CD4-positive, alpha-beta T cell treated with Interleukin-2 at 100 ng/mL for 4 hours (primary cell): ENCODE measurements at places on chromosomes 1 and 21.

GRCh38 chr1:50705699-50706098 is 254.4 kb downstream of the FAF1 start:
- no peak for DNase-seq

GRCh38 chr21:42161956-42162681 is 56.8 kb upstream of the ABCG1 start:
- DNase-seq = no peak

- DNase-seq = no peak
Measured at GRCh38 chr21:37579356-37579755, 212.8 kb downstream of the DYRK1A start.

- no peak for DNase-seq
Measured at GRCh38 chr1:114756009-114756892, 1.5 kb downstream of the CSDE1 start.

- DNase-seq = no peak
Measured at GRCh38 chr1:165288350-165289120, 68.0 kb downstream of the LMX1A start.

DNA sequence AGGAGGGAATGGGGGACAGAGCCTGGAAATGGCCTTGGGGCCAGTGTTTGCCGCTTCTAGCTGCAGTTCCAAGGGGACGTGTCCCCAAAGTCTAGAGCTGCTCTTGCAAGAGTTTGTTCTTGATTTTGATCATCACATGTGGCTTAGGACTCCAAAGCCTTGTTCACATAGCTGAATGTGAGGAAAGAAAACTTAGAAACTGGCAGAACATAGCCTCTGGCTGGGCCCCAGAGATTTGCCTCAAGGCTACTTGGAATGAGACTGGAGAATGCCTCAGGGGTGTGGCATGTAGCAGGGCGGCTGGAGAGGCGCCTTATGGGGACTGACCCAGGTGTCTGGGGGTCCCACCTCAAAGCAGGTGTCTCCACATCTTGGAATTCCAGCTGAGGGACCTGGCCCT is 2.3 kb downstream of the PDXK start:
- no peak for DNase-seq

- DNase-seq = no peak
Measured at GRCh38 chr21:43797925-43798715, 8.7 kb downstream of the RRP1 start.

- DNase-seq = no peak
Measured at GRCh38 chr21:27799861-27800260, 833.0 kb upstream of the ADAMTS5 start.

GRCh38 chr1:23555986-23556634 is 3.2 kb downstream of the ID3 start:
- no peak for DNase-seq

DNA sequence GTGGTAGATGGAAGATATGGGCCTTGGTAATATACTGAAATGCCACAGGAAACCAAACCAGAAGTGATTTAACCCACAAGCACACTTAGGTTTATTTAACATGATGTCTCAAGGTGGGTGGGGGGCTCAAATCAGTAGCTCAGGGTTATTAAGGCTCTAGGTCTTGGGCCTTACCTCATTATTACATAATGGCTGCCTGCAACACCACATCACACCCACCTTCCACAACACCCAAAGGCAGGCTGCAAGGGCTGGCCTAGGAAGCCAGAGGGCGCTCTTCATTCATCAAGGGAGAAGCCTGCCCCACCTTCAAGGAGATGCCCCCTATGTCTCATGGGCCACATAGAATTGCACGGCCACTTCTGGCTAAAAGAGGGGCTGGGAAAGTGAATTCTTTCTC is 6.0 kb downstream of the TFF1 start:
- no peak for DNase-seq
